Posterior vena cava (tissue), 2 donors: ENCODE measurements at places on chromosomes 1 and 21. TPM values are rescaled to one million over a fixed set of nuclear protein-coding genes. Genes with fewer than 3 reads are reported as not detected.

Gene FOXE3
- 0.10 TPM for total RNA-seq

Gene NFASC
- 76.8 TPM for total RNA-seq

Gene APOBEC4
- total RNA-seq, result not detected

- DNase-seq, result no peak
These were observed 37.8 kb upstream of the DOCK7 start for GRCh38 chr1:62726011-62726442.

Gene C1QTNF12
- 4.1 TPM for total RNA-seq

DNA sequence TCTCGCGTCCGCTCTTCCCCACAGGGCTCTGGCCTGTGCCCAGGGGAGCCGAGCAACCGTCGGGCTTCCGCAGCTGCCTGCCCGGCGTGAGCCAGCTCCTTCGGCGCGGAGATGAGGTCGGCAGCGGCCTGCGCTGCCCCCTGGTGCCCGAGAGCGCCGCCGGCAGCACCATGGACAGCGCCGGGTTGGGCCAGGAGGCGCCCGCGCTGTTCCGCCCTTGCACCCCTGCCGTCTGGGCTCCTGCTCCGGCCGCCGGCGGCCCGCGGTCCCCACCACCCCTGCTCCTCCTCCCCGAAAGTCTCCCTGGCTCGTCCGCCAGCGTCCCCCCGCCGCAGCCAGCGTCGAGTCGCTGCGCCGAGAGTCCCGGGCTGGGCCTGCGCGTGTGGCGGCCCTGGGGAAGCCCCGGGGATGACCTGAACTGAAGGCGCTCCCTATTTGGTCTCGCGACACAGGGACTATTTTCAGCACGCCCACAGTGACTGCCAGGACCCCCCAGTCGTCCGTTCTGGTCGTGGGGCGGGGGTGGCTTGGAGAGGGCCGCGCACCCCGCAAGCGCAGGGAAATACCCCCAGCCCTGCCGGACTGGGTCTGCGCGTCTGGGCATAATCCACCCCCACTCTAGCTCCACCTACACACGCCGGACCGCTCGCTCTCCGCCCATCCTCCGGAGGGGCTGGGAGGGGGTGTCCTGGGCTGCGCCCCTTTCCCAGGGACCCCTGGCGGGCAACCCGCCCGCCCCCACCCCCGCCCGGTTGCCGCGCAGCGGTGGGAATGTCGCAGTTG is 1.3 kb downstream of the HES3 start:
- DNase-seq, result peak; percentile 95

Gene PRKAA2
- 60.8 TPM for total RNA-seq

- DNase-seq, result no peak
These were observed 41.4 kb upstream of the GOLT1A start for GRCh38 chr1:204255225-204255624.

DNA sequence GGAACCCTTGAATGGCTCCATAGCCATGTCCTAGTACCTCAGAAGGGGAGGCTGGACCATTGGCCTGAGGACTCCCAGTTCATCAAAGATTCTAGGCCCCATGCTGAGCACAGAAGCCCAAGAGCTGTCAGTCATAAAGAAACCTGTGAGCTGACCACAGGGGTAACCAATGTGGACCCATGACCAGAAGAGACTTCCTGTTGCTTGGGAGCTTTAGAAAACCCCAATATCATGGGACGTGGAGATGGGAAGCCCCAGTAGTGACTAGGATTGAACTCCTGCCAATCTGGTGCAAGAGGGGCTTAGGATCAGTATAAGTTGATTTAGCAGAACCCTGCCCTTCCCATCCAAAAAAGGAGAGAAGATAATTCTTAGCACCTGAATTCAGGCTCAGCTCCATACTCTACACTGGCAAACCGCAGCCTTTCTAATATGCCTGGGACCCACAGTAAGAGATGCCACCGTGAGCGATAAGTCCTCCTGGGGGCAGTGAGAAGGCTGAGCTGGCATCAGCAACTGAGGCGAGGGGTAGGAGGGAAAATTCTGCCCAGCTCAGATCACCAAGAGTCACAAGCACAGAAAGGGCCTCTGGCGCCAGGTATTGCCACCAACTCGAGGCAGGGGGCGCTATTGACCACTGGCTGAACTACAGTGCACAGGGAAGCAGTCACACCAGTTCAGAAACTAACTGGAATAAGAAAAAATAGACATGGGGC is 108.9 kb downstream of the CAPN8 start:
- no peak for DNase-seq

Gene PLPPR5
- total RNA-seq, result not detected

DNA sequence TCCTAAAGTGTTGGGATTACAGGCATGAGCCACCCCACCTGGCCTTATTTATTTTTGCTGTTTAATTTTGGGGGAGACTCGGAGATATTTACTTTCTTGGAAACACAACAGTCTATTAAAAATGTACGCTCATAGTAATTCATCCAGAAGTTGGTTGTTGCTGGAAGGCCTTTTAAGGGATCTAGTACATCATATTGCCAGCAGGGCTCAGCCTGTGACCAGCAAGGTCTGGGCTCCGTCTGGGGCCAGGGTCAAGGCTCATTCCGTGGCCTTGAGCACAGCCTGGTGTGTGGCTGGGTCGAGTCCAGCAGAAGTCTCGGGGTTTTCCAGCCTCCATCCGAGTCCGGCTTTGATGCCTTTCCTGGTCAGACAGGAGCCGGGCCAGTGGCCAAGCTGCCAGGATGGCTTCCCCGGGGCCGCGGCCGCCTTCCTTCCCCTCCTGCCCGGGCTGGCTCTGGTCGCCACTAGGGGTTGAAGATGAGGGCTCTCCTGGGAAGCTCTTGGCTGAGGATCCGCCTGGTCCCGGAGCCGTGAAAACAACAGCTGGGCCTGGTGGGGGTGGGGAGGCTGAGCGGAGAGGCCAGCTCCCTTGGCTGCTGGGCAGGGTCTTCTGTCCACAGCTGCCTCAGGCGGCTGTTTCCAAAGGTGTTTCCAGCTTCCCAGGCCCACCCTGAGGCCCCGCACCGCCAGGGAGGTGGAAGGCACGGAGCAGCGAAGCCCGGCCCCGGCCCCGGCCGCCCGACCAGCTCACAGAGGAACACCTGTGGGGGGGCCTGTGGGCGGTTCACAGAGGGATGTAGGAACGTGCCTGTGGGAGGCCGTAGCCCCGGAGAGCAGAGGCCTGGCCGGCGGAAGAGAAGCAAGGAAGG is 5.1 kb upstream of the VWA1 start:
- DNase-seq, result peak; percentile 91

DNA sequence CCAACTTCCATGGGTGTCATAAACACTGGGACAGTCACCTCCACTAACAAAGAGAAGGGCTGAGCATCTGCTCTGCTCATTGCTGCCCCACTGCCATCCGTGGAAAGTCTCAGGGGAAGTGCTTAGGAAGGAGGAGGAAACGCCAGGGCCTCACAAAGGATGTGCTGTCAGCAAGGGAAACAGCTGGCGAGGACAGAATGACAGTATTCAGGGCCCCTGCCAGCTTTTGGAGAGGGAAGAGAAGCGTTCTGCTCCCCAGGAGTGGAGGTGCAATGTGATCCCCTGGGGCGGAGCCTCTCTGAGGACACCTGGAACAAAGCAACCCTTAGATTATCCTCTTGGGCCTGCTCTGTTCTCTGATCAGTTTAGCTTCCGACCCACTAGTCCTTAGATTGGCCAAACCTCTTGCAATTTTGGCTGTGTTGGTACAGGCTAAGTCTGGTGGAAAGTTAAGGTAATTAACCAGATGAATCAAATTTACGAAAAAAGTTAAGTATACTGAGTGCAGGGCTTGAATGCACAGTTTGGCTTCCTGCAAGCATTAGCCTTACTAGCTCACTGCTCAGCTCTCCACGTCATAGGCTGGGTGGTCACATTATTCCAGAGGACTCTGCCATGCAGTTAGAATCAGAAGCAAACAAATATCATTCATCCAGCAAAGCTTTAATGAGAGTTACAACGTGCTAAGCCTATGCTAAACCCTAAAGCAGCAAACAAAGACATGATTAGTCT is 170.2 kb upstream of the NFIA start:
- no peak for DNase-seq

DNA sequence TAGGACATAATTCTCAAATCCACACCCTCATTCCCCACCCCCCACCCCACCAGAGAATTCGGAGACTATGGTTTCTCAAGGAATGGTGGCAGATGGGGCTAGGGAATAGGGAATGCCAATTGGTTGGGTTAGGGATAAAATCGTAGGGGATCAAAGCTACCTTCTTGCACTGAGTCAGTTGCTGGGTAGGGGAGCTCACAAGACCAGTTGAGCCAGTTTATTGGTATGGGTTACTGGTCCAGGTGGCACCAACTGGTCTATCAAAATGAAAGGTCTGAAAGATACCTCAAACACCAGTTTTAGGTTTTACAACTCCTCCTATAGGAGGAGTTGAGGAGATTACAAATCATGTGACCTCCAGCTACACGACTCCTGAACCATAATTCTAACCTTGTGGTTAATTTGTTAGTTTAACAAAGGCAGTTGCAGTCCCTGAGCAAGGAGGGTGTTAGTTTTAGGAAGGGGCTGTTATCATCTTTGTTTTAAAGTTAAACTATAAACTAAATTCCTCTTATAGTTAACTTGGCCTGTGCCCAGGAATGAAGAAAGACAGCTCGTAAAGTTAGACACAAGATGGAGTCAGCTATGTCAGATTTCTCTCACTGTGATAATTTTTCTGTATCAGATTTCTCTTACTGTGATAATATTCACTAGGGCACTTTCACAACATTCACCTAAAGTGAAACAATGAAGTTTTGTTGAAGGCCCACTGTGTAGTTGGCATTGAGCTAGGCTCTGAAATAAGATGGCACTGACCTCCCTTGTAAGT is 2.5 kb downstream of the SHISAL2A start:
- no peak for DNase-seq

DNA sequence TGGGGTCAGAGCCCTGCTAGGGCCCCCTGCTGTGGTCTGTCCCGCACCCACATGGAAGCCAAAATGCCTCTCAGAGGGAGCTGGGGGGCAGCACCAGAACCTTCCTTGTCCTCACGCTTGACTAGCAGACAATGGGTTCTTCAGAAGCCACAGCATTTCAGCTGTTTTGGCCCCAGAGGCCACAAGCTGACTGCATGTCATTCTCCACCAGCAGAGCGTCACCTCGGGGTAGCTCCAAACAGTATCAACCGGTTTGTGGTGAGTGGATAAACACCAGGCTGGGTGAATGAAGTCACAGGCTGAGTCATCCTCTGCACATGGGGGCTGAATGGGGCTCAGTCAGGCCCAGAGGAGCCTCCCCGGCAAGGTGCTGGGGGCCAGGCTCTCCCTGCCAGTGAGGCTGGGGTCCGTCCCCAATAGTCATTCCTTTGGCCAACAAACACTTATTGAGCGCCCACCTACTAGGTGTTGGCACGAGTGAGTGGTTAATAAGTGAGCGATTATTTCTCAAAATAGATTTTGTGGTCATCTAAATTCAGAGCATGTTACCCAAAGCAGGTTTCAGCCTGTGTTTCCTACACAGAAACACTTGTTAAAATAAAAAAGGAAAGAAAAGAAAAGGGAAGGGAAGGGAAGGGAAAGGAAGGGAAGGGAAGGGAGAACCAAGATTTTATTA is 9.1 kb downstream of the OLIG1 start:
- no peak for DNase-seq

GRCh38 chr1:10915594-10915993 is 96.9 kb upstream of the TARDBP start:
- no peak for DNase-seq

GRCh38 chr1:52364235-52364839 is 1.7 kb downstream of the CC2D1B start:
- no peak for DNase-seq

Gene LYPD8
- not detected for total RNA-seq

GRCh38 chr1:228842094-228842775 is 107.0 kb downstream of the RHOU start:
- DNase-seq, result no peak

DNA sequence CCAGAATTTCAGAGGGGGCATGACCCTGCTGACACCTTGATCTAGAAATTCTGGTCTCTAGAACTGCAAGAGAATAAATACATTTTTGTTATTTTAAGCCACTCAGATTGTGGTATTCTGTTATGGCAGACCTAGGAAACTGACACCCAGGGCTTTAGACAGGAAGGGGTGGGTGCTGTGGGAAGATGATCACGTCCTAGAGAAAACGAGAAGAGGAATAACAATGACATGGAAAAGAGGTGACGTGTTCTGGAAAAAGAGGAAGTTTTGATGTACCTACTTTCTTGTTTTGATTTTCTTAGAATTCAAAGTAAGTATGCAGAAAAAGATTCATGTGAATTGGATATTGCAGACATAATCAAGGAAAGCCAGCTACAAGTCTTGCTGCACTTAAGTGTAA is 232.9 kb upstream of the RUNX1 start:
- no peak for DNase-seq

Gene LINGO4
- not detected for total RNA-seq
